ENCODE measurements at places on chromosomes 13 and 19.

DNA sequence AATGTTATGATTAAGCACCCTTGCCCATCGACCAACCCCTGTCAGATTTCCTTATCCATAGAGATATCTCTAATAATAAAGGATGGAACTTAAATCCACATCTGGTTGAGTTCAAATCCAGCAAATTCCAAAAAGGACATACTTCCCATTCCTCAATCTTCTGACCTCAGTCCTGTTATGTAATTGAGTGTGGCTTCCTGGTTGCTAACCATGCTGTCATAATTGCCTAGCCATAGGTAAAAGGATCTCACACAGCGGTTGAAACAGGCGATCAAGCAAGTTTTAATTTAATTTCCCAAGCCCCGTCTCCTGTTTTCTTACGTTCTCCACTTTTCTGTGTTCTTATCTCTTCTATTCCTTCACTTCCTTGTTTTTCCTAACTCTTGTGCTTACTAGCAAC lies 550.3 kb downstream of the GPC6 start:
- no peak for DNase-seq

- no peak for DNase-seq
Observed at GRCh38 chr13:68234274-68234673, 1004.1 kb upstream of the PCDH9 start.

DNA sequence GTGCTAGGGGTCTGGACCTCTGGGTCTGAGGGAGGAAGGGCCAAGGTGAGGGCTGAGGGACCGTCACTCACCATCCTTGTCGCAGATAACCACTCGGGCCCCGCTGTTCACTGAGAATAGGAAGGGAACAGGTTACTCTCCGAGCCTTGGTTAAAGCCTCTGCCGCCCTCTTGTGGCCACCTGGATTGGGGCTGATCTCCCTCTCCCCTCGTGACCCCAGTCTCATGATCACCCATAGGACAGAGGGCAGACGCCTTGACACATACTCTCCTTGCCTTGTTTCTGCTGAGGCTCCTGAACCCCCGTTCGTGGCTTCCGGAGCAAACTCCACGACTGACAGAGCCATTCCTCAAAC lies 580 bp downstream of the HSD17B14 start:
- DNase-seq, result peak; percentile 93

GRCh38 chr19:4007836-4008539 lies 452 bp downstream of the PIAS4 start:
- no peak for DNase-seq

GRCh38 chr13:97387485-97387839 lies 46.5 kb upstream of the RAP2A start:
- DNase-seq, result no peak

DNA sequence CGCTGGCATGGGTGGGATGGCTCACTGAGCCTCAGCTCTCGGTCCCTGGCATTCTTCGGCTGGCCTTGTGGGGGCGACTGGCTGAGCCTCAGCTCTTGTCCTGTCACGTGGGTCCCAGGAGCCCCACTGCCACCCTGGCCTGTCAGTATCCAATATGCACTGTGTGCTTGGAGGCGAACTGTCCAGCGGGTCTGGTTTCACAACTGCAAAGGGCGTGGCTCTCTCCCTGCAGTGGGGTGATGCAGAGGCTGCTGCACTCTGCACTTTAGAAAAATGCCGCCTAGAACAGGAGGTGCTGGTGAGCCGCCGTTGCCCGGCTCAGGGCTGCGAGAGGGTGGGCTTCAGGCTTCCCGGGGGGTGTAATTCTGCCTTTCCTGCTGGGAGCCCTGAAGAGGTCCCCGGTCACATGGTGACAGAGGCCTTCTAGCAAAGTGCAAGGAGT lies 17.0 kb upstream of the TMEM255B start:
- DNase-seq, result no peak

GRCh38 chr13:105412171-105412570 lies 1123.3 kb downstream of the EFNB2 start:
- no peak for DNase-seq

- no peak for DNase-seq
Observed at GRCh38 chr13:97141564-97142005, 80.5 kb upstream of the MBNL2 start.

DNA sequence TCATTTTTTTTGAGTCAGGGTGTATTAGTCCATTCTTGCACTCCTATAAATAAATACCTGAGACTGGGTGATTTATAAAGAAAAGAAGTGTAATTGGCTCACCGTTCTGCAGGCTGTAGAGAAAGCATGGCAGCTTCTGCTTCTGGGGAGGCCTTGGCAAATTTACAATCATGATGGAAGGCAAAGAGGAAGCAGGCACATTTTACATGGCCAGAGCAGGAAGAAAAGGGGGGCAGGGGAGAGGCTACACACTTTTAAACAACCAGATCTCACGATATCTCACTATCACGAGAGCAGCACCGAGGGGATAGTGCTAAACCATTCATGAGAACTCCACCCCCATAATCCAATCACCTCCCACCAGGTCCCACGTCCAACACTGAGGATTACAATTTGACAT lies 44.5 kb upstream of the MIR17HG start:
- no peak for DNase-seq

DNA sequence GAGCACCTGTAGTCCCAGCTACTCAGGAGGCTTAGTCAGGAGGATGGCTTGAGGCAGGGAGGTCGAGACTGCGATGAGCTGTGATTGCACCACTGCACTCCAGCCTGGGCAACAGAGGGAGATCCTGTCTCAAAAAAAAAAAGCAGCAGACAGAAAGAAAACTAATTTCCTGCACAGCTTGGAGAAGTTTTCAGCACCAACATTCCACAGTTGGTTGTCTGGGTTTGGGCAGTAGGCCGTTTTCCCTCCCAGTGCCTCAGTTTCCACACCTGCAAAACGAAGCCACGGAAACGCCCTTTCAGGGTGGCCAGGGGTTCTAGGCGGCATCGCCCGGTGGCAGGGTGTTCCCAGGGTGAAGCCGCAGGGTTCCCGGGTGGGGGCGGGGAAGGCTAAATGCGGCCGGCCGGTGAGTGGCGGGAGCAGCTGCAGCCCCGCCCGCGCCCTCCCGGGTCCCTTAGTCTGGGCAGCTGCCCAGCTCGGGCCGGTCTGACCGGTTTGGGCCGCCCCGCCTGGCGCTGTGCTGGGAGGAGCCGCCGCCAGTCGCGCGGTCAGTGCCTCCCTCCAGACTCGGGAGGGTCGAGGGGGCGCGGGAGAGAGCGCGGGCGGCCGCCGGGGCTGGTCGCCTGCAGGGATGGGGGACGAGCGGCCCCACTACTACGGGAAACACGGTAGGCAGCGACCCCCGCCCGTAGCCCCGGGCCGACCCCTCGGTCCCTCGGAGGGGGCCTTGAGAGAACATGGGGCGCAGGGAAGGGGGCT lies at the start of gene SLC44A2:
SLC44A2 (plus strand) TSS at position 551 of the 759 bp plus-strand sequence; CDS start at position 632, 81 bp downstream.
- no peak for DNase-seq

DNA sequence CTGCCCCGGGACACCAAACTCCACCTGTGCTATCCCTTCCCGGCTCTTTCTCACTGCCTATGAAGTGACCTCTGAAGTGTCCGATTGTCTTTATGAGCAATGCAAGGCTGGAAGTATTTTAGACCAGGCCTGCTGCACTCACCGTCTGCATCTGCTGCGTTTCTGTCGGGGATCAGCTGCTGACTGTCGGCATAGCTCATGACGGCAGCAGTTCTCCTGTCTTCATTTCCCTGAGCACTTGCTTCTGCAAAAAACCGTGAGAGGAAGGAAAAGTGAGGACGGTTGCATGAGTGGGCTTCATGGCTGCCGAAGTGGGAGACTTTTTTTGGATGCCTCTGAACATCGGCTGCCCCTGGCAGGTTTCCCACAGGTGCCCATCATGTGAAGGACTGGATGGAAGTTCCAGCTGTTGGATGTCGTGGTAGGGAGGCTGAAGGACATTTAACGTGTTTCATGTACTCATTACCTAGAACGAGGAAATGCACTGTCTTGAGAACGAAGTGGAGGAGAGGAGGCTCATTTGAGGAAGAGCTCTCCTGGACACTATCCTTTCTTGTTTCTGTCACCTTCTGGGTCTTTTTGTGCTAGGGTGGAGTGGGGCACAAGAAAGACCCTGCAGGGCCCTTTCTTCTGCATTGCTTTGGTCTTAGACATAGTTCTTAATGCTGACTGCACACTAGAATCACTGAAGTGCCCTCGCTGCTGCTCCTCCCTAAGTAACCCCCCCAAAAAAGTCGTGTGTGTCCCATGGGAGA lies 94.7 kb downstream of the RNASEH2B start:
- DNase-seq, result no peak

- no peak for DNase-seq
Observed at GRCh38 chr19:49786376-49786820, 19.6 kb downstream of the AP2A1 start.

DNA sequence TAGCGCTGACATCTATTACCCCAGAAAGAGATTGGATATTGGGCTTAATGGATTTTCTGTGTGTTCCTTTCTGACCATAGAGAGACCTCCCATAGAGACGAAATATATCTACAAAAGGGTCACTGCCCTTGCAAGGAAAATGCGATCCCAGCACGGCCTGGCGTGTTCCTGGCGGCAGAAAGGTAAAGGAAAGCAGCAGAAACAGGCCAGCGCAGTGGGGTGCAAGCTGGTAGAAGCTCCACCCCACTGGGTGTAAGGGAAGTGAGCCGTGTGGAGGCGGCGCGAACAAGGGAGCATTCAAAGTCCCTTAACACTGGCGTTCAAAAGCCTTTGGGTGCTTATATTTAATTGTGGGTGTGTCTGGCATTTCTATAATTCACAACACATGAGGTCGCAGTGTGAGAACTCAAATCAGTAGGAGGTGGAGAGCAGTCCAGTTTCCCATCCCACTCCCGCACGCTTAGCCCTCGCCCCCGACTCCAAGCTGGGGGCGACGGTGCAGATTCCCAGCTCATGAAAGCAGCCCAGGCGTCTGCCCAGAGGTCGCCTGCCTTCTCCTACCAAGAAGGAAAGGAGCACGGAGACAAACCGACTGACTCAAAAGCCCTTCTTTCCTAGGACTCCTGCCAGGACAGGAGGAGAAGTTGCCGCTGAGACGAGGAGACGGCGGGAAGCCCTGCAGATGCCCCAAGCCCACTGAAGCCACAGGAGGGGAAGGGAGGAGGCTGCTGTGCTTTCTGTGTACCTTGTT lies 478.4 kb downstream of the FOXO1 start:
- DNase-seq, result peak; percentile 60

GRCh38 chr13:19561585-19561984 lies 253 bp upstream of the TPTE2 start:
- no peak for DNase-seq

DNA sequence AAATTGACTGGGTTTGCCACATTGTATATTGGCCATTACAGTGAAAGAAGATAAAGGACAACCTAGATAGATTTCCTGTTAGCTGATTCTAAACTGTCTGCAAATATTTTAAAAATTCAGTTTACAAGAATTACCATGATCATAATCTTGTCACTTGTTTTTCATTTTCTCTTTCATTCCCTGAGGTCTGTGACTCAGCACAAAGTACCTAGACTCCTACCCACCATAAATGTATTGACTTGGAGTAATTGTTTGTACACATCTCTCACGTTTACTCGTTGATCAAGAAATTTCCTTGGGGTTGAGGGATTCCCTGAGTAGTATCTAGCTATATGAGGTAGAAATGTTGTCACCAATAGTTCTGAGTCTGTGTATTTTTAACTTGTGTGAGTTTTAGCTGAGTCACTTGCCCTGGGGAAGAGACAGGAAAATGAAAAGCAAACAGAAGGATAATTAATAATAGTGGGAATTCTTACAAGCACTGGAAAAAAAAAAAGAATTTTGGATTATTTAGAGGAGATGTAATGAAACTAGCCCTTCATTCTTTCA lies 299.2 kb upstream of the DACH1 start:
- DNase-seq, result no peak

DNA sequence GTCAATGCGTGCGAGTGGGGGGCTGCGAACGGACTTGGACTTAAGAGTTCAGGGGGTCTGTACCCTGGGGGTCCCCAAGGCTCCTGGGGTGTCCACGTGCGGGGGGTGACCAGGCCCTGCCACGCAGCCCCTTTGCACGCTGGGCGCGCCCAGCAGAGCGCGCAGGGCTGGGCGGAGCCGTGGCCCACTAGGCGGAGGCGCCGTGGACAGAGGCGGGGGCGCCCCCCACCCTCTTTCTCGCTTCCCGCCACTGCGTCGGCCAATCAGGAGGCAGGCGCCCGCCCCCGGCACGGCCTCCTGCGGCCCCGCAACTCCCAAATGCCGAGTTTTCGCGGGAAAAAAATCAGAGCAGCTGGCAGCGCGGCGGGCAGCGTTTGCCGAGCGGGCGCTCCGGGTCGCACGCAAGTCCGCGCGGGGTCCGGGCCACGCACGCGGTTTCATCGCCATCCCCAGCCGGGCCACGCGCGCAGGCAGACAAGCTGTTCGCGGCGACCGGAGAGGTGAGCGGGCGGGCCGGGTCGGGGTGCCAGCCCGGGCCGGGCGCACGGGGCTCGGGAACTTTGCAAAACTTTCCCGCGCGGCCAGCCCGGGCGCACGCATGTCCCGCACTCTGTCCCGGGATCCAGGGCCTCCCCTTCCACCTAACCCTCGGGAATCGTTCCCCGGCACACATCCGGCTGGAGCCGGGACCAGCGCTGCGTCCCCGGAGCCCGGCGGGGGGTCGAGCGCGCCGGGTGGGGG lies at the start of gene UHRF1:
UHRF1 (plus strand) TSS at position 346 of the 741 bp plus-strand sequence. CDS start 1,385 bp downstream, outside the sequence.
- DNase-seq, result peak; percentile 3

GRCh38 chr13:46403851-46404732 lies 17.0 kb upstream of the RUBCNL start:
- no peak for DNase-seq

DNA sequence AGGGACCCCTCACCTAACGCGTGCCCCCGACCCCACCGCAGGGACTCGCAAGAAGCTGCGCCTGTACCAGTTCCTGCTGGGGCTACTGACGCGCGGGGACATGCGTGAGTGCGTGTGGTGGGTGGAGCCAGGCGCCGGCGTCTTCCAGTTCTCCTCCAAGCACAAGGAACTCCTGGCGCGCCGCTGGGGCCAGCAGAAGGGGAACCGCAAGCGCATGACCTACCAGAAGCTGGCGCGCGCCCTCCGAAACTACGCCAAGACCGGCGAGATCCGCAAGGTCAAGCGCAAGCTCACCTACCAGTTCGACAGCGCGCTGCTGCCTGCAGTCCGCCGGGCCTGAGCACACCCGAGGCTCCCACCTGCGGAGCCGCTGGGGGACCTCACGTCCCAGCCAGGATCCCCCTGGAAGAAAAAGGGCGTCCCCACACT lies 4.7 kb upstream of the MYBPC2 start:
- DNase-seq, result peak; percentile 47

DNA sequence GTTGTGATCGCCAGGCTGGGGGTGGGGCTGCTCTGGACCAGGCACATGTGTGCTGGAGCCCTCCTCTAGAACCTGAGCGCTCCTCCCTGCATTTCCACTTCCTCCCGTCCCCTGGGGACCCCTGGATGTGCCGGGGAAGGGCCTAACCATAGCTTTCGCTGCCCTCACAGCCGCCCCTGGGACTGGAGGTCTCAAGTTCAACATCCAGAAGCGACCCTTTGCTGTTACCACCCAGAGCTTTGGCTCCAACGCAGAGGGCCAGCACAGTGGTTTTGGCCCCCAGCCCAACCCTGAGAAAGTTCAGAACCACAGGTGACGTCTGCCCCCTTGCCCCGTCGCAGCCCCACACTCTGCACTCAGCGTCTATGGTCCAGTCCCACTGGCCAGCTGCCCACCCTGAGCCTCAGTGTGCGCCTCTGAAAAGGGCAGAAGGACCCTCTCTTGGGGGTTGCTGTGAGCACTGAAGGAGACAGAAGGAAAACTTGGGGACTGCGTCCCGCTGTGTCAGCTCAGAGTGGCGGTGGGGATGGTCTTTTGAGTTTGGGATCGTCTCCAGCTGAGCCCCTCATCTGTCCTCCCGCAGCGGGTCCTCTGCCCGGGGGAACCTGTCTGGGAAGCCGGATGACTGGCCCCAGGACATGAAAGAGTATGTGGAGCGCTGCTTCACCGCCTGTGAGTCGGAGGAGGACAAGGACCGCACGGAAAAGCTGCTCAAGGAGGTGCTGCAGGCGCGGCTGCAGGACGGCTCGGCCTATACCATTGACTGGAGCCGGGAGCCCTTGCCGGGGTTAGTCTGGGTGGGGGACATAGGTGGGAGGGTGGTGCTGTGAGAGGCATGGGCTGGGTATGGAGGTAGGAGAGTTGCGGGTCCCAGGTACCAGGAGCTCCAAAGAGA lies 6.0 kb downstream of the LENG8 start:
- DNase-seq, result no peak

Measured in CD4-positive, alpha-beta T cell treated with Interleukin-4 for 1 hour (primary cell).